Activated naive CD8-positive, alpha-beta T cell treated with anti-CD3 and anti-CD28 coated beads, Interleukin-2, amount 10 ng/mL, durations not matched to agents 7 days and 5 days (primary cell): ENCODE measurements at places on chromosomes 16 and 17. TPM values are rescaled to one million over a fixed set of nuclear protein-coding genes. Genes with fewer than 3 reads are reported as not detected.

DNA sequence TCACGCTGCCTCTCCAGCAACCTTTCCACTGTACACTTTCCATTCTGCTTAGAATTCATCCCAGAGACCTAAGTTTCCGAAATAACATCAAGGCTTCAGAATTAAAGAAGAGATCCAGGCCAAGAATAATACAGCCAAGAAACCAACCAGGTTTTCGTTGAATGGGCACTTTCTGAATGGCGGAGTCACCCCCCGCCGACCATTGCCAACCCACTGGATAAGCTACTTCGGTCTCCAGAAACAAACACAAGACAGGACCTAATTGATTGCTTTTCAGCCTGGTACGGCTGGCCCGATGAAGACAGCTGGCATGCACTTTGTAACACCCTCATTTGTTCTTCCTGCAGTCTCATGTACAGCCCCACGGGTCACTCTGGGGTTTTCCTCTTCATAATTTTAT lies 308.1 kb upstream of the ZFHX3 start:
- no peak for DNase-seq

Gene CDC42EP4
- 2.7 TPM for total RNA-seq

Gene CACNA1H
- 2.9 TPM for total RNA-seq

- no peak for DNase-seq
Observed at GRCh38 chr17:39536468-39536867, 71.3 kb downstream of the NEUROD2 start.

Gene TEX14
- total RNA-seq = 0.43 TPM

GRCh38 chr17:20203018-20203417 lies 193.9 kb downstream of the SPECC1 start:
- no peak for DNase-seq

DNA sequence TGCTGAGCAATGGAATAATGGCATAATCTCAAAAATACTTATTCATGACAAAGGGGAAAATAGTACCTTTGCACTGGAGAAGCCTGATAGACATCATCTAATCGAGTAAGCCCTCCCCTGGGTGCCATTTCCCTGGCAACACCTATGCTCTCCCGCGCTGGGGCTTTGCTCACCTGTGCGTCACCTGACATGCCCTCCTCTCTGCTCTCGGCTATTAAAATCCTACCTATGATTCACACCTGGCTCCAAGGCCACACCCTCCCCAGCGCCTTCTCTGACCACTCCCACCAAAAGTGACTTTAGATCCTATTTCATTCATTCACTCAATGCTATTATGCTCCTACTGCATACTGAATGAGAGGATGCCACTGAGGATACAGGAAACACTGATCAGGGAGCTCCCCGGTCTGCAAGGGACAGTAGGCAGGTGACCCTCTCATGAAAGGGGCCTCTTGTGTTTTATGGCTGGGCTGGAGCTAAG lies 83.9 kb downstream of the NT5M start:
- DNase-seq = no peak

DNA sequence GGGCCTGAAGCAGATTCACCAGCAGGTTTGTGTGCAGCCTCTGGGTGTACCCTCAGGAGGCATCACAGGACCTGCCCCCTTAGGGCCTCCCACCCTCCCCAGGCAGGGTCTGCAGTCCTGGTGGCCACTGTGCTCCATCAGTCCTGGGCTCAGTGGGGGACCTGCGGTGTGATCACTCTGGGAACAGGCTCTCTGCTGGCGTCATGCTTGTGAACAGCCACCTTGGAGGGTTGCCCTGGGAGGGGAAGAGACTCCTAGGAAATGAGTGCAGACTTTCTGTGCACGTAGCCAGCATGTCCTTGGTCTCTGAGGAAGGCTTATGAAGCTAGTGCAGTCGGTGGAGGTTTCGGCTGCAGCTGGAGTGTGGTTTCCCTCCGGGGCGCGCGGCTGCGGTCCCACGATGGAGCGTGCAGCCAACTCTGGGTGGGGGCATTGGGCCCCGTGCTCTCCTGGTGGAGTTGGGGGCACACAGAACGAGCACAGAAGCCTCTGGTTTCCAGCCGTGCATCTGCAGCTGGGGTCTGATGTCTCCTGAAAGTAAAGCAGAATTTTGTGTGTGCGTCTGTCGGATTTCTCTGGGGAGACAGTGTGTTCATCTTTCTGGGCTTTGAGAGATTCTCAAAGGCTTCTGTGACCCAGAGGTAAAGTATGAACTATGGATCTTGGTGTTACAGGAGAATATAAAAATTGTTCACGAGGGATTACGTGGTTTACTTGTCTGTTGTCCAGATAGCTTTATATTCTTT lies 68.1 kb upstream of the ZNF750 start:
- no peak for DNase-seq

GRCh38 chr17:72735592-72735991 lies 356.9 kb downstream of the SLC39A11 start:
- DNase-seq = no peak

DNA sequence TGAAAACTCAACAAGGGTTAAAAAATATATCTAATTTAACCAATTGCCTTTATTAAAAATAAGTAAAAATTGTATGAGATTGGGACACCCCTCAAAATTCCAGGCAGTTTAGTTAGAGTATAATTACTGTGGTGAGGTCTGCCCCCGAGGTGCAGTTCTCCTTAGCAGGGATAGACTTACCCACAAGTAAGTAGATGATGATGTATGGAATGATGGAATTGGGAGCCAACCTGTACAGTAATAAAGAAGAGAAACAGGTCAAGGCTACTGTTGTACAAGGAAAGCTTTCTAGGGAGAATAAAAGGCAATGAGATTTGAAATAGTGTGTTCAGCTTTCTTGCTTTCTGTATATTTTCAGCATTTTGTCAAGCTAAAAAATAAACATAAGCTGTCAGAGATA lies 1.8 kb downstream of the LDAF1 start:
- DNase-seq = no peak

DNA sequence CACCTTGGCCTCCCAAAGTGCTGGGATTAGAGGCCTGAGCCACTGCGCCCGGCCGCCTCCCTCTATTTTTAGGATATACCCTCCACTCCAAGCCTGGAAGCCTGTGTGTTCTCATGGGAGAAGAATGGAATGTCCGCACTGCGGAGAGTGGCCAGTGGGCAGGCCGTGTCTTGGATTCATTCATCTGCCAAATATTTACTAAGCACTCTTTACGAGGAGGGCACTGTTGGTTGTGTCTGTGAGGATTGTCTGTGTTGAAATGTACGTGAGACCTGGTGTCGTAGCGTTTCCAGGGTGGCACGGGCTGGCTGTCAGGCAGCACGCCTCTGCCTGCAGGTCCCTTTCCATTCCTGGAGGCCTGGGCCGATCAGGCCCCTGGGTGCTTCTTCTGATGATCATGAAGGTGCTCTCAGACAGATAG lies 19.2 kb downstream of the PGS1 start:
- no peak for DNase-seq

- DNase-seq = no peak
Observed at GRCh38 chr16:508884-509736, 18.4 kb upstream of the CAPN15 start.

Gene TMC5
- total RNA-seq = not detected

GRCh38 chr16:50395763-50396710 lies 27.2 kb upstream of the BRD7 start:
- DNase-seq = no peak

DNA sequence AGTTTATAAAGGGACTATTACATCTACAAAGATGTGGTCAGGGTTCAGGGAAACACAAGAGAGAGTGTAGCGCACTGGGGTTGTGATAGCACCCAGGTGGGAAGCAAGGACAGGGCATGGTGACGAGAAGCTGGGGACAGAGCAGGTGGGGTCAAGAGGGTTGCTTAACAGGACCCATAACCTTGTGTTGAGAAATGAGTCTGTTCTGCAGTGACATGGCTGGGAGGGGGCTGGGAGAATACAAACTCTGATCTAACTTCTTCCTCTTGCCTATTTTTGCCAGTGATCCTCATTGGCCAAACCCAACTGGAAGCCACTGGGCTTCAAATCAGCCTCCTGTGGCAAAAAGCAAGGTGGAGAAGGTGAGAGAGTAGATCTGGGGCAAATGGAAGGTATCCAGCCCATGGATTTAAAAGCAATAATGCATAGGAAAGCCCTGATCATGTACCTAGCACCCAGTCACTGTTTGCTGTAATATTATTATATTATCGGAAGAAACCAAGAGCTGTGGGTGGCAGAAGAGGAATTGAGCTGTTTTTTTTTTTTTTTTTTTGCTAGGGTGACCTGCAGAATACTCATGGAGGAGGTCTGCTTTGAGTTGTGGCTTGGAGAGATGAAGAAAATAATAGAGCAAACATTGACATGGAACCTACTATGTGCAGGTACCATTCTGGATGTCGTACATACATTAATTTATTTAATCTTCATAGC lies 76.9 kb upstream of the ZFHX3 start:
- no peak for DNase-seq

DNA sequence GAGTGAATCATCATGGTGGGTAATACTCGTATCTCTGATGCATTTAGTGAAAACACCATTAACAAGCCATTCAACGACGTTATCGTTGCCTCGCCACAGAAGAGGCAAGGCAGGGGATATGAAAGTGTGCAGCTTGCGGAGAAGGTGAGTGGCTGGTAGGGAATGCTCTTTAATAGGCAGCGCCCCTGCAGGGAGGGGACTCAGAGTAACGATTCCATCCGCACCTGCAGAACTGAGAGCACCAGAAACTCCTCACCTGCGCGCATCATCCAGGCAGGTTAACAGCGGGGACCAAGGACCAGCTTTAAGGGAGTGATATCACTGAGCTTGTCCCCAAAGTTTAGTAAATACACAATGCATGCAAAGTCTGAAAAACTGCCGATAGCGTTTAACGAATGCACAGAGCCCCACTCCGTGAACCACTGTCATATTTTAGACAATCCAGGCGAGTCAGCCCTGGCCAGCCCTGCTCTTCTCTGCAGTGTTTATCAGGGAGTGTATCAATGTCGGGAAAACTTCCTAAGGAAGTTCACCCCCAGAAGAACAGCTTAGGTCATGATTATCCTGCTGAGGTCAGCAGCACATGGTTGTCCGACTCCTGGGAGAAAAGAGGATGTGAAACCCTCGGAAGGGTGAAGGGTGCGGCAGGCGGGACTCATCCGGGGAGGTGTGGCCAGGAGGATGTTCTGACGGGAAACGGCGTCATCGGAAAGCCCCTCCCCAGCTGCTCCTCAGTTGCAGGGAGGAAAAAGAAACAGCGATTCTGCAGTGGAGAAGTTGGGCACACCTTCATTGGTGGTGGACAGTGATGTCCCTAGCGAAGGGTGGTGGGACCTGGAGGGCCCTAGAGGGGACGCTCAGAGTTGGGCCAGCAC lies 68.5 kb upstream of the DNAH17 start:
- DNase-seq = peak; percentile 54

- DNase-seq = no peak
Observed at GRCh38 chr17:55343900-55344513, 77.6 kb downstream of the MMD start.

DNA sequence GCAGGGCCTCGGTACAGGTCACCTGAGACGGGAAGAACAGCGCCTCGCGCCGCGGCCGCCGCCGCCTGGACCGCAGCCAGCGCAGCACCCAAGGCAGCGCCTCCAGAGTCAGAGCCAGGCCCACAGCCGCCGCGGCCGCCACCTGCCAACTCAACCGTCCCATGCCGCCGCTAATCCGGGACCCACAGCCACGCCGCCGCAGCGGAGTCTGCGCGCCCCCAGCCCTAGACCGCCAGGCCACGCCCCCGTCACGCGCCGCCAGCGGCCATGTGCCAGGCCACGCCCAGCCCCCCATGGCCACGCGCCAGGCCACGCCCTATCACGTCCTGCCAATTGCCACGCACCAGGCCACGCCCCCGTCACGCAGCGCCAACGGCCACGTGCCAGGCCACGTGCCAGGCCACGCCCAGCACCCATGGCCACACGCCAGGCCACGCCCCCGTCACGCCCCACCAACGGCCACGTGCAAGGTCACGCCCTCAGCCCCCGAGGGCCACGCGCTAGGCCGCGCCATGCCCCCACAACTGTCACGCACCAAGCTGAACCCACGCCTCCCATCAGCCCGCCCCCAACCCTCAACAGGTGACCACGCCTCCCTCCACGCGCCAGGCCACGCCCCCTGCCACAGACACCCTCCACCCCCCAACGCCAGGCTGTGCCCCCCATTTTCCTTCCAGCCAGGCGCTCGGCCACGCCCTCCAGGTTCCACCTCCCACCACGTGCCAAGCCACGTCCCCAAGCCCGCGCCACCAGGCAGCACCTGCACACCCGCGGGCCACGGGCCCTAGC lies at the start of gene PLD6:
PLD6 (minus strand) TSS at position 210 of the 789 bp plus-strand sequence; CDS start at position 163, 47 bp downstream.
- peak; percentile 89 for DNase-seq

Gene CCL16
- not detected for total RNA-seq

- DNase-seq = no peak
Observed at GRCh38 chr16:49940464-49941224, 84.4 kb upstream of the CNEP1R1 start.

DNA sequence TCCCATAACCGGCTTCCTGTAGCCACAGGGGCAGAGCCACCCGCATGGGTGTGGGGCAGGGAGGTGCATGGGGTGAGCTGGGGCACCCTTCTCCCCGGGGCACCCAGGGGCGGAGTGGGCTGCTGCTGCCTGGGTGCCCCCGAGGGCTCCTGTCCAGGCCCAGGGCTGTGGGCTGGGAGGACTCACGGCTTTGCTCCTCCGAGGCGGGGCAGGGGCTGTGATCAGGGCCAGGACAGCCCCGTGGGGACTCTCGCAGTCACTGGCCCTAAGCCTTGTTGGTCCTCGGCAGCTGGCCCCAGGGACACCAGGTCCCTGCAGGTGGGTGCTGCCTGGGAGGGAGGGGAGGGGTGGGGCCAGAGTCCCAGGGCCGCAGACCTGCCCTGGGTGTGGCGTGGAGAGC lies 19.7 kb downstream of the CACNA1H start:
- no peak for DNase-seq

GRCh38 chr17:16354585-16354984 lies 1.3 kb upstream of the CENPV start:
- no peak for DNase-seq

GRCh38 chr16:27228621-27229501 lies 25.5 kb downstream of the KDM8 start:
- no peak for DNase-seq

DNA sequence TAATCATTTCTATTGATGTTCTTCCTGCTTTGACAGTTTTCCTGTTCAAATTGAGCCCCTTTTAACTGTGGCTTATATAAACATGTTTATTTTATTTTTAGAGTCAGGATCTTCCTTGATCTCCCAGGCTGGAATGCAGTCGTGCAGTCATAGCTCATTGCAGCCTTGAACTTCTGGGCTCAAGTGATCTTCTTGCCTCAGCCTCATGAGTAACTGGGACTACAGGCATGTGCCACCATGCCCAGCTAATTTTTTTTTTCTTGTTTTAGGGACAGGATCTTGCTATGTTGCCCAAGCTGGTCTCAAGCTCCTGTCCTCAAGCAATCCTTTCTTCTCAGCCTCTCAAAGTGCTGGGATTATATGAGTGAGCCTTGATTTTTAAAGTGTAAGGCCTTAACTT lies 14.7 kb downstream of the PHKB start:
- no peak for DNase-seq

- no peak for DNase-seq
Observed at GRCh38 chr17:64998436-64999190, 57.9 kb downstream of the GNA13 start.

Gene KCNJ12
- total RNA-seq = not detected

- DNase-seq = no peak
Observed at GRCh38 chr17:62713086-62713881, 85.8 kb downstream of the MRC2 start.

Gene GUCY2D
- total RNA-seq = not detected
